ENCODE measurements at places on chromosomes 6 and 20.

DNA sequence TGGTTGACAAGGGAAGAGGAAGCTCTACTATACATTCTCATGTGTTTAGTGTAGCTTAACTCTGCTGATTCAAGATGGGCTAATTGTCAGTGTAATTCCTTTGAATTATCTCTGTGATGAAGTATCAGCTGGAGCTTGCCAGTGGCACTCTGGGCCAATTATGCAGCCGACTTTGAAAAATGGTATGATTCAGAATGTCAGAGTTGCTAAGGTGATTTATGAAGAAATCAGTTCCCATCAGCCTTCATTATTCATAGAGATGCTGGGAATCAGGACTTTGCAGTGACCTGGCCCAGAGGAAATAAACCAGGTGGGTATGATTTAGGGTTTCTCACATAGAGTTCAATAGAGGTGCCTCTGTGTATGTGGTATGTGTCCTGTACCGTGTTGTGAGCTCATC is 33.4 kb downstream of the KCNS1 start:
- DNase-seq: no peak

GRCh38 chr6:3444276-3445088 is 12.4 kb downstream of the SLC22A23 start:
- no peak for DNase-seq

DNA sequence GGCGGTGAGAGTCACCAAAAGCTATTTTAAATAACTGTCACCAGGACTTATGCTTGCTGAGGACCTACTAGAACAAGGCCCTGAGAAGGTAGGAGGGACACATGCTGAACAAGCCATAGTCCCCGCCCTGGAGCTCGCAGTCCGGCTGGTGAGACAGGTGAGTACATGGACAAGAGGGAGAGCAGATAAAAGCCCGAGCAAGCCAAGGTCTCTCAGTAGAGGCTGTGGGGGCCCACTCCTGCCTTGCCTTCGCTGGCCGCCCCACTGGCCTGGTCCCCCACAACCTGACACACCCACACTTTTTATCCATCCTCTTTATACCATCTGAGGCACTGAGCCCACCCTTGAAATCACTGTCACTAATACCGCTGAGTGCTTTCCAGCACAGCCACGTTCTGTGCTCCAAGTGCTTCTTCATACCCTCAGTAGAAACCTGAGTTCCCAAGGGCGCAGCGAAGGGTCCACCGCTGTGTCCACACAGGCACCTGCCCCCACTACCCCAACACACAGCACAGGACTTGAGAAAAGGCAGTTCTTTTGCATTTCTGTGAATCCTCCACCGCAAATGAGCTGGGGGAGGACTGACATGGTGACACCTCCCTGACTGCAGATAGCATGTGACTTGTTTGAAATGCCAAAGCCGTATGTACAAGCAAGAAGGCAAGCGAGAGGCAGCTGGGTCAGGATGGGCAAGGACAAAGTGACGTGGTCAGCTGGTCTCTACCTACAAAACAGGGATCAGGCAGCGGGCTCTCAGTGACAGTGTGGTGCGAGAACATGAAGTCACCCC is 12.1 kb downstream of the DDRGK1 start:
- DNase-seq: no peak

GRCh38 chr6:108118810-108119768 is 44.5 kb upstream of the OSTM1 start:
- DNase-seq: no peak

GRCh38 chr20:44780226-44780625 is 30.1 kb downstream of the RIMS4 start:
- DNase-seq: peak; percentile 8

GRCh38 chr6:15755526-15755925 is 92.7 kb upstream of the DTNBP1 start:
- no peak for DNase-seq

DNA sequence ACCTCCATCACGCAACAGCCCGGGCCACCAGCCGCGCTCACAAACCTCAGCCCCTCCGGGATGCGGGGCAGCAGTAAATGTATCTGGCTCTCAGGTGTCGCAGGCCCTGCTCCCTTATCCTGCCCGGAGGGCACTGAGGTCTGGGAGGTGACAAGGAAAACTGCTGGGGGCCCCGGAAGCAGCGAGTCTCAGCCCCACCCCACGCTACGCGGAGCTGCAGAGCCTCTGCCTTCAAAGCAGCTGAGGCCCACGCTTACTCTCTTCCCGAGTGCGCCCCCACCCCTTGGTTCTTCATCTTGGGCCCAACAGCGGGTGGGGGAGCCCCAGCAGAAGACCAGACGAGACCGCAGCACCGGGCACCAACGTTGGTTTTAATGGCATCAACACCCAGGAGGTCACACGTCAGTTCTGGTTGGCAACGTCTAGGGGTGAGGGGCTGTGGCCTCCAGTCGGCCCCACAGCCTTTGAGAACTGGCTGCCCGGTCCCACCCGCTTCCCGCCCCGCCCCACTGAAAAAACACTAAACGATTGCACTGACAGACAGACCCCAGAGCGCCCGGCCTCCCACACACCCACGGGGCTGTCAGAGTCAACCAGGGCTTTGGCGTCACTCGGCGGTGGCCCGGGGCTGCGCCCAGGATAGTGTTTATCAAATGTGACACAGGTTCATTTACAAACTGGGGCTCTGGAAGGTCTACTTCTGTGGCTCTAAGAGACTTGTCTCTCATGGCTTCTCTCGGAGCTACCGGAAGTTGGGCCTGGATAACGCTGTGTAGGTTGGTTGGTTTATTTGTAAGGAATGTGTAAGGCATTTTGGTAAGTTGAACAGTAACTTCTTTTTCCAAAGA is 43.7 kb downstream of the DSTN start:
- DNase-seq: no peak

GRCh38 chr6:164377348-164377918 is 932.0 kb downstream of the C6orf118 start:
- no peak for DNase-seq

DNA sequence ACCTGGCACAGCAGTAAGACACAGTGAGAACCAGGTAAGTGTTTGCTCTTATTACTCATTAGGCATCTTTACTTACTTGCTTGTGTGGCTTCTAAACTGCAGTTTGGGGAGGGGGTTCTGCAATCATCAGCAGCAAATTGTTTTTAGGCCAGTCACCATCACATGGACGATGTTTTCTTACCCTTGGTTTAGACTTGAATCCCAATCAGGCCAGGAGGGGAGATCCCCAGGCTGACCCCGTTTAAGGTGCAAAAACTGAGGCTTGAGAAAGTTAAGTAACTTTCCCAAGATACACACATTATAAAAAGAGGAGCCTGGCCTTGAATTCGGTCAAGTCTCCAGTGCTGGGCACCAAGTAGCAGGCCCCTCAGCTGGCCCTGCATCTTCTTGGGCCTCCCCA is 51.8 kb upstream of the SLC32A1 start:
- no peak for DNase-seq

DNA sequence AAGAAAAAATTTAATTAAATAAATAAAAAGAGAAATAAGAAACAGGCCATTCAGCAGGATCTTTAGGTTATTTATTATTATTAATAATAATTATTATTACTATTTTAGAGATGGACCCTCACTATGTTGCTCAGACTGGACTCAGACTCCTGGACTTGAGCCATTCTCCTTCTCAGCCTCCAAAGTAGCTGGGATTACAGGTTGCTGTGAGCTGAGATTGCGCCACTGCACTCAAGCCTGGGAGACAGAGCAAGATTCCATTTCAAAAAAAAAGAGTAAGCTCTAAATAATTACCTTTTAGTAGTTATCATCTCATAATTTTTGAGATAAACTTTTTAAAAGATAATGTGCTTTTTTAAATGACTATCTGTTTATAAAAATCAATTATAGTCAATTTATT is 1102.8 kb upstream of the GJE1 start:
- DNase-seq: no peak

- no peak for DNase-seq
Measured at GRCh38 chr6:114119056-114119455, 148.1 kb upstream of the HDAC2 start.

- DNase-seq: no peak
Measured at GRCh38 chr6:22519237-22519636, 50.1 kb upstream of the HDGFL1 start.

DNA sequence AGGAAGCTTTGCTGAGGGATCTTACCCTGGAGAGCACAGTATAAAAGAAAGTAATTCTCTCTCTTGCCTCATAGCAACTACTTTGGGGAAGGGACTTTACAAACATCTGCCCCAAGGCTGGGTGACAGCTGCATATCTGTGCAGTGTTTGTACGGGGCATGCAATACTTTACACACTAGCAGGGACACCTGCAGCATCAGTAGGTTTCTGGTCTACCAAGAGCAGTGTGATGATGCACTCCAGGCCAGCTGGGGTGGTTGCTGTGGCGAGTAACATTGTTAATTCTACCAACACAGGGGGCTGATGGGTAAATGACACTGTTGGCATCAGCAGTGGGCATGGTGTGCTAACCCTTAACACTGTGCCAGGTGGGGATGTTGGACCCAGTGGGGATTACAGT is 48.0 kb downstream of the ADTRP start:
- no peak for DNase-seq

DNA sequence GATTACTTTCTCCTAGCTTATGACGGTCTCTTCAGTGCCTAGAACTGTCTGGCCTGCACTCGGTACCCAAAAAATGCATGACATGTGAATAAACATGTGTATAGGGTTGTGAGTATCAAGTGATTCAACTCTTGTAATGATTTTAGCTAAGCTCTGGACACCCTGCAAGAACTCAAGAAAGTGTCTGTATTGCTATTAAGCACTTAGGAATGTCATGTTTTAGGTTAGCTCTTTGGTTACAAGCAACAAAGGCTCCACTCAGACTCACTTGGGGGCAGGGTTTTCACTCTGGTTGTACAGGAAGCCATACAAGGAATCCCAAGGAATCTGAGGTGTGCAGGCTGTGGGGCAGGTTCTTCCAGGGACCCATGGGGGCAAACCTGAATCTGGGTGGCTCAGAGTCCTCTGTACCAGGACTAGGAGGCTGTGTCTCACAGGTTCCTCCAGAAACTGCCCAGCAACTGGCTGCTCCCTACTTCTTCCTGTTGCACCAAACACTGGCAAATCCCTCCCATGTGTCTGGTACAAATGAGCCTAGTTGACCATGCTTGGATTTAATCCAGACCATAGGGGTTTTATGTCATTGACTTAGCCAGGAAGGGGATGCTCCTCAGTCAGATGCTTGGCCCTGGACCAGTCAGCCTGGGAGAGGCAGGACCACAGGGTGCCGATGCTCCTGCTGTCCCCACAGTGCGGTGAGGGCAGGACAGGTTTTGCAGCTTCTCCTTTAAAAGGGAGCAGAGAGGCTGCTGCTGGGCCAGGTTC is 77.9 kb upstream of the CDH4 start:
- DNase-seq: no peak

DNA sequence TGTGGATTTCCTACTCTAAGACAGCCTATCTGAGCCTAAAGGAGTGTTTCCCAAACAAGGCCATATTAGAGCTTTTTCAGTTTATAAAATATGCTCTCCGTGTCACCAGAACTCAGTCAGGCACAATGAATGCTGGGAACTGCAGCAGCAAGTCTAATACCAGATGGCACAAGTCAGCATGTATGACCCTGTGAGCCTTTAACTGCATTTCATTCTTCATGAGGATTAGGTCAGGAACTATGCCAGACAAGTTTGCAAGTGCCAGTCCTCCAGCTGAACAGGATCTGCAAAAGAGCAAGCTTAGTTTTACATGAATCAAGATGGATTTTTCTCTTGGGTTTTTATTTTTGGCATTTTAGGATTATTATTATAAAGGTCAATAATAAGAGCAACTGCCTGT is 66.7 kb upstream of the SAMD5 start:
- DNase-seq: no peak

GRCh38 chr6:154733626-154734382 is 588 bp downstream of the SCAF8 start:
- peak; percentile 85 for DNase-seq

DNA sequence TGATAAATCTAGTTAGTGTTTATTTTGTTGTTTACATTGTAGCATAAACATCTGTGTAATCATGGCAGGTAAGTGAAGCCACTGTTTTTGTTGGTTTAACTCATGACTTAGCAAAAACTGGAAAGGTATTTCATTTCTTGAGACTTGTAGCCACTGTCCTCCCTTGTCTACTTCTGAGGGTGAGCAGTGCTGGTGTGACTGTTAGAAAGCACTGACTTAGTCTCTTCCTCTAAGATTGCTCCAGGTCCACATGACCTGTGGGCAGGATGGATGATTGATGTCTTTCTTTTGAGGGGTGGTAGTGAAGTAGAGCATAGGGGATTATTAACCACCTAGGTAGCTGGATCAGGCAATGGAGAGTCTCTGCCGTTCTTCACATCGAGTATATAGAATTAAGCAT is 203.8 kb downstream of the ARID1B start:
- DNase-seq: no peak

- DNase-seq: no peak
Measured at GRCh38 chr6:111478064-111478476, 4.9 kb downstream of the REV3L start.

DNA sequence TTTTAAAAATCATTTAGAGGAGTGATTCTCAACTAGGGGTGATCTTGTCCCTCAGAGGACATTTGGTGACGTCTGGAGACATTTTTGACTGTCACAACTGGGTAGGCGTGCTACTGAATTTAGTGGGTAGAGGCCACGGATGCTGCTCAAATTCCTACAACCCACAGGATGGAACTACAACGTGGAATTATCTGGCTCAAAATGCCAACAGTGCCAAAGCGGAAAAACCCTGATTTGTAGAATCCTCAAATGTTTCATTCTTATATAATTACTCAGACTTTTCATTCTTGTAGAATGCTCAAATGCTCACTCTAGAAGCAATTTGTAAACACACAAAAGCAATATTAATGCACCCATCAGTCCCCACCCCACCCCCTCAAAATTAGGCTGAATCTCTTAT is 229.8 kb downstream of the ZMYND8 start:
- DNase-seq: no peak

DNA sequence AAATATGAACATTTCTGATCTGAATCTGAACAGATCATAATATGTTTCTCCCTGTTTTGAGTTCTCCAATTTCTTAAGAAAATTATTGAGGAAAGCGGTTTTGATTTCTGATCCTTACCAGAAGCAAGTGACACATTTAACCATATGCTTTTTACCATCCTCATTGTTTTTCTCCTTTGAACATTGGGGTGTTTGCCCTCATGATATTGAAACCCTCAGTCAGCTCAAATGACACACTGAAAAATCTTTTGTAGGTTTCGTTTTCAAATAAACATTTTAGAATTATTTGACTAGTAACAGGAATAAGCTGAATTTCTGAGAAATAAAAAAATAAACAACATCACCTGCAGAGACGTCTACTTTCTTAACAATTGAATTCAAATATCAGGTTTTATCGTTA is 252.1 kb downstream of the DOK5 start:
- DNase-seq: no peak

- DNase-seq: no peak
Measured at GRCh38 chr6:111015389-111016124, 33.7 kb downstream of the RPF2 start.

- no peak for DNase-seq
Measured at GRCh38 chr20:61499859-61500554, 247.9 kb downstream of the CDH4 start.

GRCh38 chr6:14917109-14917910 is 328.6 kb upstream of the JARID2 start:
- no peak for DNase-seq

GRCh38 chr6:1599469-1599868 is 10.2 kb upstream of the FOXC1 start:
- no peak for DNase-seq

Data from stimulated activated CD4-positive, alpha-beta T cell treated with anti-CD3 and anti-CD28 coated beads, Interleukin-12 subunit alpha, Interleukin-12 subunit beta, amount 100 ng/mL, for 24 hours (primary cell).